Left forelimb (tissue), 1 donor: ENCODE measurements at places on chromosomes 11 and 22.

- DNase-seq = no peak
These were observed 4.6 kb upstream of the RTCB start for GRCh38 chr22:32416556-32417085.

DNA sequence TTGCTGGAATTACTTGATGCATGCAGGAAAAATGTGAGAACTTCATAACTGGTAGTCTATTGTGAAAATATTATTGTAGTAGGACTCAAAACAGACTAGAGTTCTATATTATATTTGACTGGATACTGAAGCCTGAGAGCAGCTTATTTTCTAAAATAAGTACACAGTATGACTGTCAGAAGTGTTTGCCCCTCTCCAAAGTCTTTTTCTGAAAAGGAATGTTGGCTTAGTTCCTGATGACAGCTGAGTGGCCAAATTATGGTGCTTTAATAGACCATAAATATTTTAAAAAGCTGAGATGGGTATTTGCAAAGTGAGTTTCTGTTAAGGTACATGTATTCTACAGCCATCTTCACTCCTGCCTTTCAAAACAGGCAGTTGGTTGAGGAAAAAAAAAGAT, 13.1 kb downstream of the ZBED5 start:
- no peak for DNase-seq

- DNase-seq = no peak
These were observed 342.5 kb downstream of the LRRC4C start for GRCh38 chr11:41116970-41117369.

DNA sequence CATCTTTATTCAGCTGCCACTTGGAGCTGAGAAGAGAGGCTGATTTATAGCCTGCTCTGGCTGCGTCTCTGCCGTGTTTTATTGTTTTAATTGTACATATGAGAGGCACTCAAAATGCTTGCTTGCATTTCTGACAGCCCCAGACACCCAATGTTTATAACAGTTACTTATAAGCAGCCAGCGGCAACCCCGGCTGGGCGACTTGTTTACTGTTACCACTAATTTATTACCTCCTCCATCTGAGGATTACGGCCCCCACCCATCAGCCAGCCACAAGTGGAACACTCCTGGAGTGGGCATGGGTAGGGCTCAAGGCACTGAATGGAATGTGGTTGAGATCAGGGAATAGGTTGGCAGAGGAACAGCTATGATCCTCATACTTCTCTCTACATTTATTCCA, 61.2 kb downstream of the CLPB start:
- no peak for DNase-seq

- DNase-seq = no peak
These were observed 5.3 kb downstream of the RNH1 start for GRCh38 chr11:501683-502287.

DNA sequence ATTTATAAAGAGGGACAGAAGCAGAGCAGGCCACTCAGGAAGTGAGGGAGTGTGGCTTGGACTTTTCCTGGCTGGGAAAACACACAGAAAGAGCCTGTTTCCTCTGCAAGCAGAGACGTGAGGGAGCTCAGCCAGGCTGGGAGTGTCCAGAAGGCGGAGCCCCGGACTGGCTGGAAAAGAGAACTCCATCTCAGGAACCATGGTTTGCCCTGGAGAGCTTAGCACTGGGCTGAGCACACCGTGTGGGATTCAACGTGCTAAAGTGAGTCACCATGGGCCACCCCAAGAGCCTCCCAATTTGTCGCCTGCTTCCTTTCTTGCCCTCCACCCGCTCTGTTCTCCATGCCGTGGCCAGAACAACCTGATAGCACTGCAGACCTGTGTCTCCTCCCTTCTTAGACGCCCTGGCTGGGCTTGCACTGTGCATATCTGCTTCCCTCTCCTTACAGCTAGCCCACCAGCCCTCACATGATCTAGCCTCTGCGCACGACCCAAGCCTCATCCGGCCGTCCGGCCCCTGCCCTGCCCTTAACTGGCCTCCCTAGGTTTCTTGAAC, 51.8 kb downstream of the GALNT18 start:
- peak; percentile 70 for DNase-seq

DNA sequence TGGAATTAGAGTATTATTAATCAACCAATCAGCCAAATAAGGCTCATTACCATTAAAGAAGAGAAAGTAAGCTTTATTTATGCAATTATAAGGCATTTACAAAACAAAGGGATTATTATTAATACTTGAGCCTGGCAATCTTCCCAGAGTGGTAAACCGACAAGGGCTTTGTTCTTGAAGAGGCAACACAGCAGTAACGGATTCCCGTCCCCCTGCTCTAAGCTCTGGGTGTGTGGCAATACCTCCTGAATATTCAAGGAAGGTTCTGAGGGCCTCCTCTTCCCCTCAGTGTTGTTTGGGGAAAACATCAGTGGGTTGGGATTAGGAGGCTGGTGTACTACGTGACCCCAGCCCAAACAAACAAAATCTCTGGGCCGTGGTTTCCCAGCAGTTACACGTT, 176.5 kb downstream of the TENM4 start:
- no peak for DNase-seq

GRCh38 chr11:134518616-134519389, 106.8 kb upstream of the B3GAT1 start:
- no peak for DNase-seq

DNA sequence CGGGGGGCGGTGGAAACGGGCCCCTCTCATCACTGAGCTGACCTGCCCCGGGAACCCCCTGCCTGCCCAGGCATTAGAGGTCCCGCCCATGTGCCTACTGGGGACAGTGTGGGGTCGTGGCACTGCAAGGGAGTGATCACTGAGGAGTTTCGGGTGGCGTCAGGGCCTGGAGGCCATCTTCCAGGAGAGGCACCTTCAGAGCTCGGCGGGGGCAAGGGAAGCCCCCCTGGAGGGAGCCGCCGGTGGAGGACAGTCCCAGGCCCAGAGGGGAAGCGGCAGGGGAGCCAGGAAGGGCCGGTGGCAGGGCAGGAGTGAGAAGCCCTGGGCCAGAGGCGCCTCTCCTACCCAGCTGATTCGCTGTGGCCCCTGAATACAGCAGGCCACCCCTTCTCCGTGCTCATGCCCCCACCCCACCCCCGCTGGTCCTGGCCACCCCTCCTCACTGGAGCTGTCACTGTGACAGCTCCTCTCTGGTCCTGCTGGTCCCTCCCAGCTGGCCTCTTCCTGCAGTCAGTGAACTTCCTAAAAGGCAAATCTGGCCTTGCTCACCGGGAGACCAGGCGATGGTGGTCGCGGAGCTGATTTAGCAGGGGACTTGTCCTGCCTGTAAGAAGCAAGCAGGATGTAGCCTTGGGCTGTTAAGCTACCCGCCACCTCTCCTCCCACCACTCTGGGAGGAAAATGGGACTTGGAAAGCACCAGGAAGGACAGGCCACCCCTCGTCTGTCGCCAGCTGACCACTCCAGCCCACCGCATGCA, 2.0 kb upstream of the MAPK11 start:
- DNase-seq = no peak

DNA sequence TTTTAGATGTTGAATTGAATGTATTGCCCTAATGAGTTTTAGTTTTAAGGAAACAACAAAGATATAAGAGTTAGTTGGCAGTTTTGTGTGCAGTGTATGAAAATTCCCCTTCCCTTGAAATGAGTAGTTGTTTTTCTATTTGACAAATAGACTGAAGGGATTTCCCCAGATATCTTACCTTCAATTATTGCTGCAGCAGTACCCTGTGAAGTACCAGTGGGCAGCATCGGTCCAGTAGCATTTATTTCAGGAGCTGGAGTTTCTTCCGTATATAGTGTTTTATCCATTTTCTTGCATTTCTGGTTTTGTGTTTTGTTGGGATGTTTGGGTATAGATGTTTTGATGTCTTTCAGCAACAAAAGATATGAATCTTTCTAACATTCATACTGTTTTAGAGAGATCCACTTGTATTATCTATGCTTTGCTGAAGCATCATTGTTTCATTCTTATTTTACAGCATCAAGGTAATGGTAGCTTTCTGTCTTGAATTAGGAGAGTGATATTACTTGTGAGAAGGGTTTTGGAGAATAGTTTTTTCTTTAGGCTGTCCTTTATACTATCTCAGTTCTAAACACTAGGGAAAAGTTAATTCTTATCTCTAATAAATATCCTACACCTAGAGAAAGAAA, 7.4 kb downstream of the KMT2A start:
- no peak for DNase-seq

- no peak for DNase-seq
These were observed 107.7 kb downstream of the GRAMD1B start for GRCh38 chr11:123537726-123538125.

DNA sequence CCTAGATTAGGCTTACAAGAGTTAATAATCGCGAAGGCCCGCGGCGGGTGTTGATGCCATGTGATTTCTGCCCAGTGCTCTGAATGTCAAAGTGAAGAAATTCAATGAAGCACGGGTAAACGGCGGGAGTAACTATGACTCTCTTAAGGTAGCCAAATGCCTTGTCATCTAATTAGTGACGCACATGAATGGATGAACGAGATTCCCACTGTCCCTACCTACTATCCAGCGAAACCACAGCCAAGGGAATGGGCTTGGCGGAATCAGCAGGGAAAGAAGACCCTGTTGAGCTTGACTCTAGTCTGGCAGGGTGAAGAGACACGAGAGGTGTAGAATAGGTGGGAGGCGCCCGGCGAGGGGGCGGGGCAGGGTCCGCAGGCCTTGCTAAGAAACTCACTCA, 65.5 kb downstream of the AAMDC start:
- no peak for DNase-seq

DNA sequence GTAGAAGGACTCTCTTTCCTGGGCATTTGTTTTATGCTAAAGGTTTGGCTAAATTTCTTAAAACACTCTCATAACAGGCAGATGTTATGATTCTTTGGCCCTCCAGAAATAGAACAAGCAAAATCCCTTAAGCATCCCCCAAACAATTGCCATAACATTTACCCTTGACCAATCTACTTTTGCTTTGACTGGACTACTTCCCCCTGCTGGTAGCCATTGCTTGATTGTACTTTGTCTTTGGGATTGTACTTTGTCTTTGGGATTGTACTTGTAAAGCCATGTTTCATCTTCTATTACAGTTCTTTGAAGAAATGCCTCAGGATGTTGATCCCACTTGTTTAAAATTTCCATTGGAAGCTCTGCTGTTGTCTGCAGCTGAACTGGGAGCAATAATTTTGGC, 53.3 kb upstream of the GLYAT start:
- no peak for DNase-seq

GRCh38 chr22:49705216-49705971, 122.3 kb downstream of the BRD1 start:
- DNase-seq = peak; percentile 37

GRCh38 chr22:43515902-43516301, 104.1 kb downstream of the MPPED1 start:
- DNase-seq = no peak

DNA sequence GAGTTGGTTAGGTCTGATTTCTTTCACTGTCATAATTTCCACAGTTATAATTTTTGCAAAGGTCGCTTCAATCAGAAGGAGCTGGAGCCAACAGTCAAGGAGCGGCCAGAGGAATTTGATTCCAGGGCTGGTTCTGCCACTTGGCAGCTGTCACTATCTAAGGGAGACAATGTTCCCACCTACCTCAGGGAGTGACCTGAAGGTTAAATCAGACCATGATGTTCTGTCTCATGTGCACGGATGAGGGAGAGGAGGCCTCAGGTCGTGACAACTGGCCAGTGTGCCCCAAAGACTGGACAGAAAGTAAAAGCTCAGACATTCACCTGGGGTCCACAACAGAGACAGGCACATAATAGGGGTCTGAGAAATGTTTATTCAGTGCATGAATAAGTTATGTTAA, 7.6 kb downstream of the MRGPRD start:
- no peak for DNase-seq
